ENCODE measurements at places on chromosomes 4 and X.

DNA sequence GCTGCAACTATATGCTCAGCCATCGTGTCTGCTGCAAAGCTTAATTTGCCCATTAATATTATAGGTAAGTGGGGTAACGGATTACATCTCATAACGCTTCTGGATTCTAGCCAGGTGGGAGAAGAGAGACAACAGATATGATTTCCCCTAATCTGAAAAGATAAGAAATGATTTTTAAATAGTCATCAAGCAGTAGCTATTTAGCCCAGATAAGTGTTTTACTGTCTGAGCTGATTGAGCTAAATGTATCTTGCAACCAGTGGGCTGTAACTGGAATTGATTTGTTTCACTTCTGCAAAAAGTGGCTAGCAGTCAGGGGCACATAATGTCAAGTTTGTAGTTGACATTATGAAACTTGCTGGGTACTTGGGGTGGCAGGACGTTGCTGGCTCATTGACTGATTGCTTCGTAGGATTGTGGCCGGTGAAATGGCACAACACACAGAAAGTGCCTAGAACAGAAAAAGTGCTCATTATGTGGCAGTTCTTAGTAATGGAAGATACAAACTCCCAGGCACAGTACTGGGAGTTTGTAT lies 18.5 kb downstream of the LAP3 start:
- no peak for DNase-seq

- DNase-seq, result no peak
These were observed 95.0 kb upstream of the TBL1X start for GRCh38 chrX:9369802-9370291.

GRCh38 chrX:51598899-51599298 lies 19.8 kb downstream of the CENPVL3 start:
- no peak for DNase-seq

DNA sequence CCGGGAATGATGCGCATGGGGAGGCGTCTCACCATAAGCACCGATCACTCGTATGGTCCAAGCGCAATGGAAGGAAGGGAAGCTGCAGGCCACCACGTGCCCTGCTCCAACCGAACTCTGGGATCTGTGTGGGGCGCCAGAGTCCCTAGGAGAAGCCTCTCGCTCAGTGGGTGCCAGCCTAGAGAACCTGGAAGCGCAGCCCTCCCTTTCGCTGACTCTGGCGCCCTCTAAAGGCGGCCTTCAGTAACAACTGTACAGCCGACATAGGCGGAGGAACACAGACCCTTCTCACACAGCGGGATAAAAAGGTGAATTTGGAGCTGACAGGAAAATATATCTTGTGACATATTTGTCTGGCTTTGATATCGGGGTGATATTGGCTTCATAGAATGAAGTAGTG lies 76.0 kb downstream of the INTS6L start:
- peak; percentile 14 for DNase-seq

GRCh38 chr4:5812506-5813229 lies 80.2 kb downstream of the CRMP1 start:
- peak; percentile 58 for DNase-seq

DNA sequence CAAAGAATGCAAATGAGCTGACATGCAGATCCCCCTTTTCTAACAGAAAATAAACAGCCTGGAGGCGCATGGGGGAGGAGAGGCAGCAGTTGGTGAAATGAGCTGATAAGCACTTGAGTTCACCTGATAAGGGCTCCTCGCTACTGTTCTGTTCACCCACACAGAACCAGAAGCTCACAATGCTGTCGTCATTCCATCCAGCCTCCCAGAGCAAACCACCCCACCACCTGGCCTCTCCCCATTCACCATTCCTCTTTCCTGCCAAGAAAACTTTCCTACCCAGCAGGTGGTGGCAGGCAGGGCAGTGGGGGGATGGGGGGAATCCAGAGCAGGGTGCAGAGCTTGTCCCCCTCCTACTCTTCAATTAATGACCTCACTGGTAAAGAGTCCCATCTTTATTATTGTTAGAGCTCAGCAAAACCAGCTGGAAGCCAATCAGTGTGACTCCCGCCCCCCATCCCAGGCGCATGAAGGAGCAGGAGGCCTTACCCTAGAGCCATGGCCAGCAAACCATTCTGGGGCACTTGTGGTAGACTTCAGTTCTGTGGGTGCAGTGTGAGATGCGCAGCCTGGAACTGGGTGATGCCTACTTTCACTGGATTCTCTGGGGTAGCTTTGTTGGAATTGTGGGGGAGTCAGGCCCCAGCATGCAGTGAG lies 350.3 kb downstream of the ZIC3 start:
- DNase-seq, result peak; percentile 2

All from urothelium cell line (cell line).